ENCODE measurements at places on chromosomes 4 and X.

GRCh38 chrX:153776120-153776599 is 4.7 kb upstream of the SRPK3 start:
- DNase-seq, result no peak

DNA sequence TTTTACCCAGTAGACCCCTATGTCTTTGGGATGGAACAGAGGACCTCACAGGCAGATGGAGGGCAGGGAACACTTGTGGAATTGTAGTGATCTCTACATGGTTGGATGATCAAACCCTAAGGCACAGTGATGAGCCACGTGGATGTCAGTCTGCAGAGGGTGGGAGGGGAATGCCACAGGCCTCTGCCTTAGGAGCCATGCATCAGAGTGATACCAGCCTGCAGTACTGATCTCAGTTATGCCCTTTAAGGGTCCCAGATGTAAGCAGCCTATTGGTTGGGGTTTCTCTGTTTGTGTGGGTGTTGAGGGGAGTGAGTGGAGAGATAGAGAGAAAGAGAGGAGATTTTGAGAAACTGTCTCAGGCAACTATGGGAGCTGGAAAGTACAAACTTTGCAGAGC is 39.9 kb upstream of the XAGE1B start:
- no peak for DNase-seq

GRCh38 chr4:131644619-131645018 is 1504.5 kb upstream of the PCDH10 start:
- DNase-seq, result no peak

DNA sequence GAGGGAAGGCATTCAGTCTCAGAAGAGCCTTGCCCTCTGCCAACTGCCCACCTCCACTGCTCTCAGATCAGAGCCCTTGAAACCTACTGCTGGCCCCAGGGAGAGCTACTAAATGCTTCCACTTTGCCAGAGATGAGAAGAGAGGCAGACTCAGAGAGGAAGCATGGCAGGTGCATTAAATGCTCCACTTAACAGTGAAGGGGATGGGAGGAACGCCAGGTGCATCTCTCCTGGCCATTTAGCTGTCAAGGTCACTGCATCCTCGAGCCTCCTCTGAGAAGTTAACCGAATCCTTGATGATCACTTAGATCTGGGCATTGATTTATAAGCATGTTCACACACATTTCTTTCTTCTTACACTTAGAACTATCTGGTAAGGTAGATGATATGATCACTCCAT is 15.0 kb downstream of the TRPC5 start:
- no peak for DNase-seq

GRCh38 chrX:84322083-84322827 is 134.3 kb upstream of the RPS6KA6 start:
- DNase-seq, result no peak

DNA sequence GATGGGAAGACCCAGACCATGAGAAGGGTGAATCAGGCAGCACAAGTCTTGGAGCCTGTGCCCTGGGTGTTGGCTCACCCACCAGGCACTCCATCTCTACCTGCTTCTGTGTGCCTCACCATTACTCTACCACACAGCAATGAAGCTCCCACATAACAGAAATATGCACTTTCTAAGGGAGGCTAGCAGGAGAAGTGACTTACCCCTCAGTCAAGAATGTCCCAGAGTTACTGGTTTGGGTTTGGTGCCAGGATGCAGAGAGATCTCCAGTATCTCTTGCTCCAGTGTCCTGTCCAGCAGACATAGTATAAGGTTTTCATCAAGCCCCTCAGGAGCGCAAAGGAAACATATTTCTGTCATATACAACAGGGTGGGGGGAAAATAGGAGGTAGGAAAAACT is 11.3 kb upstream of the RAB40A start:
- no peak for DNase-seq
